Breast epithelium (tissue), 4 donors: ENCODE measurements at places on chromosomes 12 and 14.

DNA sequence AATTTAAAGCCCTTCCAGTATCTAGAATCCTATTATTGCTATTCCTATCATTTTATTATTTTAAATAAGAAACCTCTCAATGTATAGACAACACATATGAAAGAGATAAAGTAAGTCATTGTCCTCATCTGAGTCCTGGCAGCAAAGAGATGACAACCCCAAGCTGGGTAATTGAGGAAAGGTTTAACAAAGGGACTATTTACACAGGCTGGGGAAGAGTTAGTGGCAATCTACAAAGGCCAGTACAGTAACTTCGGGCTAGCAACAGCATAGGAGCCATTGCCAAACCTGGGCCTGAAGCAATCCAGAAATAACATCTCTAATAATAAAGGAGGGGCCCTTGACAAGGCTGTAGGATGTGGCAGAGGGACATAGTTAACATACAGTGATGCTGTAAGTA, 11.2 kb downstream of the PDE6H start:
- DNase-seq = no peak

- no peak for DNase-seq
Observed at GRCh38 chr12:89947437-89948270, 239.0 kb upstream of the ATP2B1 start.

DNA sequence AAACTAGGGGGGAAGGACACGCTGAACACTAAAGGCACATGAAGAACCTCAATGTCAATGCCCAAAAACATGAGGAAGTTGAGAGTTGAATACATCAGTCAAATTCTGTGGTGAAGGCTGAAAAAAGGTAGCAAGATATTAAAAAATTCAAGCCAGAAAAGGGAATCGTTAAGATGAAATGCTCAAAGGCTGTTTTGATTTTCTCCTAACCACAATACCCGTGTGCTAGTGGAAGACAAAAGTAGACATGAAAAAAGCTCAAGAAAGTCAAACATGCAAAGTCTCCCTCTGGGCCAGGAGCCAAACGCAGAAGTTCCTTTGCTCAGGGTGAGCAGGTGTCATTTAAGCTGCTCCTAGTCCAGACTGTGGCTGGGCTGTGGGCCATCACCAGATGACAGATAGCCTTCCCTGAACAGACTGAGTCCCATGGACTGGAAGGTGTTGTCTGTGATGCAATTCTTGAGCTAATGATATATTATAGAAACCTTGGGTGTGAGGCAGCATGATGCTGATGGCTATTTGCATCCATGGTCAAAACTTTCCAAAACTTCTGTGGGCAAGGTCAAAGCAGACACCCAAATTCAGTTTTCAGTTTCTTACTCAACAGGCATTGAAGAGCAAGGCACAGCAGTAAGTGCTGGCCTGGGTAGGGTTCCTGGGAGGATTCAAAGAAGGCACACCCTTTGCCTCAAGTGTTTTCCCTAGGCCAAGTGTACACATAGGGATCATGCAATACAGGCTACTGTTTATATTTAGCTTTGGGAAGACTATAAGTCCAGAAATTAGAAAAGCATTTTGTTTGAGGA, 81.6 kb downstream of the MYRFL start:
- DNase-seq = peak; percentile 59

- DNase-seq = no peak
Observed at GRCh38 chr14:34837801-34838322, 37.3 kb downstream of the BAZ1A start.

- no peak for DNase-seq
Observed at GRCh38 chr14:36301159-36301558, 19.3 kb downstream of the MBIP start.

GRCh38 chr12:50099302-50100008, 4.4 kb upstream of the GPD1 start:
- DNase-seq = no peak

DNA sequence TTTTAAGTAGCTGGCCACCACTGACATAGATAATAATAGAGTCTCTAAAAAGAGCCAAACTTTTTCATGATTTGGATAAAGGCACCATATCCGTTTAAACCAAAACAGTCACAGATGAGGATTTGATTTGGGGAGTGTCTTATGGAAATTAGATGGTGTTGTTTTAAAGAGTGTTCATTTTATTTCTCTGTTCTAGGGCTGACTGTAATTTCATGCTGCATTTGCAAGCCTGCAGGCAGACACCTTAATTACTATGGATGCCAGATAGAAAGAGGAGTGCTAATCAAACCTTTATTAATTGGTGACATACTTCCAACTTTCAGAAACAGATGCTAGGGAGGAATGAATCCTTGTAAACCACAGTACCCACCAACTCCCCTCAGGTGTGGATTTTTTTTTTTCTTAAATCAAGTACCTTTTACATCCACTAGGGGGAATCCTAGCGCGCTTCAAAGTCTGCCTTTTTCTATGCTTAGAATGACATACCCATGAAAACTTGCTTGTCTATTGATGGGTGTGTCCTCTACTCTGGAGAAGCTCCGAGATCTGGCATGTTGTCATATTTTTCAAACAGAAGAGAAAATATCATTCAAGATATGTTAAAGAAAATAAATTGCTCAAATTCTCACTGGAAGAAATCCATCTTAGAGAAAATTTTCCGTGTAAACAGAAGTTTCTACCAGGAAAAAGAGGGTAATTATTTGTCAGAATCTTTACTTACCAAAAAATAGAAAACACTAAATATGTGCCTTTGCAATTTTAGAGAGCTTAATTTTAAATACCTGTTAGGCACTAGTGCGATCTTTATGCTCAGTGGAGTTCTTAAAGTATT, 14.2 kb upstream of the PLXNC1 start:
- DNase-seq = no peak

GRCh38 chr12:31560516-31560915, 30.4 kb downstream of the DENND5B start:
- DNase-seq = no peak

DNA sequence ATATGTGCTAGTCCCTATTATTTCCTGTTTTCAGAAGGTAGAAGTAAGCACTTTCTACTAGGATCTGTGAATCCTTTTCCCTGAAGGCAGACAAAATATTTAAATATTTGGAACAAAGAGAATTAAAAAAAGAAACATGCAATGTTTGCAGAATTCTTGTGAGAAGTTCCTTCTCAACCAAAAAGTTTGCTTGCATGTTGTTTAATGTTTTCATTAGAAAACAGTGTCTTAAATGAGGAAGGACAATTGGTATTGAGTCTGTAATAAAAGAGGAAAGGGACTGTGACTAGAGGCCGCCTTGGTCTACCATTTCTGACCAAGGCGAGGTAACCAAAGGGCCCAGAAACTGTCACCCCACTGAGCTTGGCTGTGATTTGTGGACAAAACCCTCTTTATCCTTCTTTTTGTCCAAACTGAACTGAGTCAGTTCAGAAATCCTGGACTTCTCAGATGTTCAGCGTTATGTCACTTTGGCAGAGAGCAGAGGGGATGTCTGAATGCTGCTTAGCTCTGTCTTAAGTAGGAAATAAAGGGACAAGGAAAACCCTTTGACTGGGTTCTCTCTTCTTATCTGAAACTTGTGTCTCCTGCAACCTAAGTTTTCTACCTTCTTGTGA, 129.8 kb upstream of the CPM start:
- no peak for DNase-seq

GRCh38 chr14:55401751-55402150, 9.9 kb downstream of the ATG14 start:
- no peak for DNase-seq

- DNase-seq = no peak
Observed at GRCh38 chr14:99626041-99626648, 18.8 kb upstream of the HHIPL1 start.

- no peak for DNase-seq
Observed at GRCh38 chr12:58106195-58106594, 164.8 kb downstream of the ATP23 start.

DNA sequence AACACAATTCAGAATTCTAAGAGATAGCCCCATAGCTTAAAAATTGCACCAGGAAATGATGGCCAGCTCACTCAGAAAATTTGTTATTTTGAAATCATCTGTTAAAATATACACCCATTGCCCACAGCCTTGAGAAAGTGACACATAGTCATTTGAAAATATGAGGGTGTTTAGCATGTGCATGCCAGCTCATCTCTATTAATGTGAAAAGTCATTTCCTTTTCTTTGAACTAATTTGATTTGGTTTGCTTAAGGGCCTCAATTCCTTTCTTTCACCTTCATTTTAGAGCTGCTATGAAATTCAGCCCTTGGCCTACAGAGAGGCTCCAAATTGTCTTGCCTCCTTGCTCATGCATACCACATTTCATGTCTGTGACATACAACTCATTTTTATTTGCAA, 241.4 kb downstream of the PHLDA1 start:
- no peak for DNase-seq
